ENCODE measurements at places on chromosomes 16 and 17.

- DNase-seq: no peak
Observed at GRCh38 chr17:3695723-3696411, at the start of gene P2RX5. P2RX5 (minus strand) TSS chr17:3696155; CDS start chr17:3696005, 150 bp downstream.

GRCh38 chr17:6458460-6458950 lies 14.2 kb downstream of the PIMREG start:
- DNase-seq: no peak

DNA sequence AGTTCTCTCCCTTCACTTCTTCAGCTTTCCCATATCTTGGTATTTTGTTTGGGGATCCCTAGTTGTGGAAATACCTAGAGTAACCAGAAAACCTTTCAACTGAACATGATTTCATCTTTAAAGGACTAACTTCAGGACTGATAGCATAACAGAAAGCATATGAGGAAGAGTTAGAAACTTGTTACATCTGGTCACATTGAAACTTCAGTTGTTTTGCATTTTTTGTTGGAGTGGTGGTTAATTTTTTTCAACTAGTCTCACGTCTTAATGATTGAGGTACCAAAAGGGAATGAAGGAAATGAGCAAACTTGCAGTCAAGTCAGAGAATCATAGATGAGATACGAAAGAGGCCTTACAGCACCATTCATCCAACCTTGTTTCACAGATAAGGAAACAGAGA lies 49.6 kb downstream of the TANGO6 start:
- no peak for DNase-seq

DNA sequence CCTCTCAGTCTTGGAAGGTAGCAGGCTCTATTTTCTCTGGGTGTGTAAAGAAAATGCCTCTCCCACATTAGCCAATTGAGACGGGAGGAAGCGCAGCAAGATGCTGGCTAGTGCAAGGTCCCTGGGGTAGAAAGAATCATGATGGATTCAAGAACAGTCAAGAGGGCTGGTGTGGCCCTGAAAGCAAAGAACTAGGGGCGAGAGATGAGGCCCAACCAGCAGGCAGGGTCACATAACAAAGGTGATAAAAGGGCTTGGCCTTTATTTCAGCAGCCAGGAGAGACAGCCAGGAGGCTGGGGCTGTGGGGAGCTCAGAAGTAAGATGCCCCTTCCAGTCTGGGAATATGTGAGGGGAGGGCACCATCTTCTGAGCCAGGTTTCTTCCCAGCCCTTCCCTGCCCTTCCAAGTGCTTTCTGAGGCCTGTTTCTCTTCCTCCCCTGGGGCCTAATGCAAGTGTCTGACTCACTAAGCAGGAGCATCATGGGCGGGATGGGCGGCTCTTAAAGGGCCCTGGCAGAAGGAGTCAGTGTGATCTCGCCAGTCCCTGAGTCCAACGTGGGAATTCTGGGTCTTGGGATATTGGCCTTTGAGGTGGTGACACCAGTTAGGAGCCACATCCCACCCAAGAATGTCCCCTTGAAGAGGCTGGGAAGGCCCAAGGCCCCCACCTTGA lies 3.9 kb upstream of the NLRC5 start:
- DNase-seq: peak; percentile 87

DNA sequence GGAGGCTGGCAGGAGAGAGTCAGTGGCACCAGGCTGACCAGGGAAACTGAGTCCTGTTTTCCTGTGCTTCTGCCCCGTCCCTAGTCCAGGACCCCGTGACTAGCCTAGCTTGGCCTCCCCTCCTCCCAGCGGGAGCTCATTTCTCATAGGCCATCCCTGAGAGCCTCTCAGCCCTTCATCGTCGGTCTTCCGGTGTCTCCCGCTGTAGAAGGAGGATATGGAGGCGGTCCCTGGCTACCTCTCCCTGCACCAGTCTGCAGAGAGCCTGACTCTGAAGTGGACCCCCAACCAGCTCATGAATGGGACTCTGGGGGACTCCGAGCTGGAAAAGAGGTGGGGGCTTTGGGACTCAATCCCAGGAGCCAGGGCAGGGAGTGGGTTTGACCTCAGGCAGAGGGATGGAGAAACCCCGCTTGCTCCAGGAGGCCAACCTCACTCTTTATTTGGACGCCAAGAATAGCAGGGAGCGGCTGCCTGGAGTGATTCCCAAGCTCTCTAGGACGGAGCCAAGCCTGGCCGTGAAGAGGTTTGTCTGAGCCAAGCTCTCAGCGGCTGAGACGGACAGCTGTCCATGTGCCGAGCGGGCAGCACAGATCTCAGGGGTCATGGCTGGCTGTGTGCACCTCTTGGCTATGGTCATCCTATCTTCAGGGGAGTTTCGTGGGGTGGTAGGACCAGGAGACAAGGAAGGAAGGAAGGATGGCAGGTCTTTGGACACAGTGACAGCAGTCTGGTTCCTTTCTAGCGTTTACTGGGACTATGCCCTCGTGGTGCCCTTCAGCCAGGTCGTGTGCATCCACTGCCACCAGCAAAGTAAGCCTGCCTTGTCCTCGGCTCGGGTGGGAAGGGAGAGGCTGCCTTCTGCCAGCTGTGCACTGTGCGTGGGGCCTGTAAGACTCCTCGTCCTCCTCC lies 26.8 kb downstream of the SGSM2 start:
- no peak for DNase-seq

DNA sequence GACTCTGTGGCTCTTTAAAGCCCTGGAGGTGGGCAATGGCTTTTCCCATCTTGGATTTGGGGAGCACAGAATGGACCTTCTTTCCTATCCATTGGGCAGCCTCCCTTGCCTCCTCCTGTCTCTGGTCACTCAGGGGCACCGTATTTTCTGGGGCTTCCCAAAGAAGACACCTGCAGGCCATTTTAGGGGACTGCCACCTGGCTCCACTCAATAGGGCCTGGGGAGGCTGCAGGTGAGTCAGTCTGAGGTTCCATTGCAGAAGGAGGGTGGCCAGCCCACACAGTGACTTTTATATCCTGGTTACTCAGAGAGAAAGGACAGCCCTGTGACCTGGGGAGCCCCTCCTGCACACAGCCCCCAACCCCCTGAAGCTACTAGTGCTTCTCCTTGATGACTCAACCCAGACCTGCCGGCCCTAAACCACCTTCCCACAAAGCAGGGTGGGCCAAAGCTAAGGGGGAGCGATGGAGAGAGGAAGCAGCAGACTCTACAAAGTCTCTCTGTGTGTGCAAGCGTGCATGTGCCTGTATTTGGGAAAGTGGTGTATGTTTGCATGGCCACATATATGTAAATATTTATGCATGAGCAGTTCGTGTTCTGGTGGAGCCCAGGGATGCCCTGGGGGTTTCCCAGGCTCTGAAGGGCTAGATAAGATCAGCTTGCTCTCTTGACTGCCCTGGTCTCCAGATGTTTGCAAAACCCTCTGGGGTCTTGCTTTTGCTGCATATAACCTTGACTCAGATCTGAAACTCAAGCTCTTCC lies 5.0 kb downstream of the CX3CL1 start:
- DNase-seq: no peak

- no peak for DNase-seq
Observed at GRCh38 chr16:84545114-84545737, 40.8 kb upstream of the MEAK7 start.

DNA sequence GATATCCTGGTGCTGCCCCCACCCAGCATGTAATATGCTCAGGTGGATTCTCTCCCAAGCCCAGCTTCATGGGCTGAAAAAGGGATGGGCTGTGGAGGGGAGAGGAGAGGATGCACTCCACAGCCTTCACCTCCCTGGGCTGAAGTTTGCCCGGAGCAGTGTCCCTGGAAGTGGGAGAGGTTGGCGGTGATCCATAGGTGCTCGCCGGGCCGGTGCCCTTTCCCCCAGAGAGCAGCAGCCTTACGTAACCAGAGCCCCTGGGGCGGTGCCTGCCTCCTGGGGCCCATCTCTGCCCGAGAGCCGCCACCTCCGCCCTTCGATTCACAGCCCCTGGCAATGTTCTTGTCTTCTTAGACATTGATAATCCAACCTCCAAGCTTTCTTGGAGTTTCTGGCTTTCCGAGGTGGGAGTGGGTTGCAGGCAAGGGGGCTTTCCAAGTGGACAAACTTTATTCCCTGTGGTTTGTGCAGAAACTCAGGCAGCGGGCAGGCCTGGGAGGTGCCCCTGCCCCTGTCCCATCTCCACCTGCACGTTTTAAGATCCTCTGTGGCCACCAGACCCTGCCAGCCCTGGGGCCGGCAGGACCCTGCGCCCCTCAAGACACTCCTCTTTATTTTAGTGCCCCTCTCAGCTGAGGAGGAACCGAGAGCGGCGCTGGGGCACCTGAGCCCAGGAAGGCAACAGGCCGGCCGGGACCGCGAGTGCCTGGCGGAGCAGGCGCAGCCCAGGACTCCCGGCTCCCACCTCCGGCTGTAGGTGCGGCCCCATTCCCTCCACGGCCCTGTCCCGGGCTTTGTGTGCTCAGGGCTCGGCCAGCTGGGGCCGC lies 3.1 kb upstream of the WDR90 start:
- peak; percentile 91 for DNase-seq

DNA sequence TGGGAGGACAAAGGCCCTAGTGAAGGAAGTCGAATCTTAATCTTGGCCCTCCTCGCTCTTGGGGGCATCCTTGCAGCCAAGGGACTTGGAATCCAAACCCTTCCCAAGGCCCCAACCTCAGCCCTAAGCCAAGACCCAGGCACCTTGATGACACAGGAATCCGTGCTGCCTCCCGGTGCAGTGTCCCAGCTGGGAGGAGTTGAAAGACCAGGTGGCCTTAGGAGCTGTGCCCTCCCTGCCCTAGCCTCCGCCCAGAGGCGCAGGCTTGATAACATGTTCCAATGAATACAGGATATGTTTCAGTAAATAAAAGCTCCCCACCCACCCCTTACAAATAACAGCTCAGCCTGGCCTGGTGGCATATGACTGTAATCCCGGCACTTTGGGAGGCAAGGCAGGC lies at the start of gene CHST5:
TSS of gene CHST5 (minus strand) at position 208 of the 400 bp plus-strand sequence. CDS start 5,724 bp downstream, outside the sequence.
- no peak for DNase-seq

- DNase-seq: no peak
Observed at GRCh38 chr16:4016005-4016352, 100.3 kb downstream of the ADCY9 start.

DNA sequence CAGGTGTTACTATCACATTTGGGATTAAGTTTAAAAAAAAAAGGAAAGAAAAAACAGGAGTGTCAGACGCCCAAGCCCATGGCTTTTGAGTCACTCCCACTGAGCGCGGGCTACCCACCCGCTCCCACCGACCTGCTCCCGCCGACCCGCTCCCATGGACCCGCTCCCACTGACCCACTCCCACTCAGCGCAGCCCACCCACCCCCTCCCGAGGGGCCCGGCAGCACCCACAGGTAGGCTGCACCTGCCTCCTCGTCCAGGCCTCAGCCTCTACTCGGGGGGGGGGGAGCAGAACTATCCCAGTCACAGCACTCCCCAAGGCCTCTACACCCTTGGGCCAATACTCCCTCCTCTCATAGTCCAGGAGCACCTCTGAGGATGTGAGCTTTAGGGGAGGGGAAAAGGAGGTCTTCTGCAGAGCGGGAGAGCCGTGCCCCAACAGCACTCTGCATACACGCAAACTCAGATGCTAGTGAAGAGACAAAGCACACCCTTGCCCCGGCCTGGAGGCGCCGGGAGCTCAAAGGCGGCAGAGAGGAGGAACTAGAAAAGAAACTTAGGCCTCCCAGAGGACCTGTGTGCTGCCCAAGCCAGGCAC lies 2.9 kb downstream of the CLUH start:
- DNase-seq: no peak

- no peak for DNase-seq
Observed at GRCh38 chr16:22181843-22182242, 19.5 kb downstream of the SDR42E2 start.

DNA sequence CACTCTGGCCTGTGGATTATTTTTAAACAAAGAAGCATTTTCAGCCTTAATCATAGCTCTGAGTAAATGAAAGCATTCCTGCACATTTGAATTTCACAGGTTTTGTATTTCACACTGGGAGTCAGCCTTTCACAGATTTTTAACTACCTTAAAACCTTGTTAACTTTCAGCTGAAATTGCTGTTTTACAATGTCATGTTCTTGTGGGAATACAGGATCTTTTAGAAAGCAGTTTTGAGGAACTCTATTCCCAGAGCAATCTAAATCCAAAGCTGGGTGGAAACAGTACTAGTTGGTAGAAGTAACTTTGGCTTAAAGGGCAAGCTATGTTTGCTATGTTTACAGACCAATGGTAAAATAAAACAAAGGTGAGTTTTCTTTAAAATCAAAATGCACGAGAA lies 600.6 kb downstream of the KCNJ2 start:
- no peak for DNase-seq

DNA sequence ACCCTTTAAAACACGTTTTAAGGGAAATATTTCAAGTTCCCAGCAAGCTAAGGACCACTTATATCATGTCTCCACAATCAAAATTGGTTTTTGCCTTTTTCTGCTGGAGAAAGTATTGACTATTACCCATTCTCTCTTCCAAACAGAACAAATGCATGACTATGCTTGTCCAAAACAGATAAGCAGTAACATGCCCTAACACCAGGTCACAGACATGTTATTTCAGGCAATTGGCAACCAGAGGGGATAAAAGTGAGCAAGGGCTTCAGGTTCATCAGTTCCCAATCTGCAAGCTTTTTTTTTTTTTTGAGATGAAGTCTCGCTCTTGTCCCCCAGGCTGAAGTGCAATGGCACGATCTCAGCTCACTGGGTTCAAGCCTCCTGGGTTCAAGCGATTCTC lies 15.0 kb downstream of the SKA2 start:
- no peak for DNase-seq

GRCh38 chr16:2990891-2991290 lies 10.6 kb upstream of the PKMYT1 start:
- no peak for DNase-seq

GRCh38 chr17:39244600-39245570 lies 19.1 kb upstream of the STAC2 start:
- no peak for DNase-seq

DNA sequence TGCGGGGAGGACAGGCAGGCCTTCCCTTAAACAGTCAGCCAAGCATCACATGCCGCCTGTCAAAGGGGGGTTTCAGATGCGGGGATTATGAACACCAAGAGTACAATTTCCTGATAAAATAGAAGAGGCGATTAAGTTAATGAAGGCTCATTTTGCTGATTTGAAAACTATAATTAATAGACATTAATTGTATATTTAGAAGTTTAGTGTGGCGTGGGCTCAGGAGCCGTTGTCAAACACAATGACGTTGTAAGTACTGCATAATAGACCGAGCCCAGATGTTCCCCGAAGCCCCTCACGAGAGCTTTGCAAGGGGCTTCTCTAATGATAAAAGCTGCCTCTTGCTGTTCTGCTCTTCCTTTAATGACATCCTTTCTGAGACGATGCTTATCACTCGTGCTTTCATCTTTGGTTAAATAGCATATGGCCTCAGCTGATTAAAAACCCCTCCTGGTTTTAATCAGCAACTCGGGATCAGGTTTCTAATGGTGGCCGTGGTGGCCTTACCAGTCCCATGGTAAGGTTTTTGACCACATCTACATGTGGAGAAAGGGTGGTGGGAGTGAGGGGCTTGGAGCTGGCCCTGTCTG lies 28.2 kb downstream of the SNX20 start:
- no peak for DNase-seq

GRCh38 chr17:63928966-63929695 lies 3.0 kb downstream of the CD79B start:
- no peak for DNase-seq

- DNase-seq: no peak
Observed at GRCh38 chr17:35641032-35641431, 53.9 kb downstream of the AP2B1 start.

GRCh38 chr17:19728084-19728495 lies 11.7 kb upstream of the SLC47A2 start:
- DNase-seq: no peak

Data from H54 (cell line).